ENCODE measurements at places on chromosomes 12 and 14. TPM values are rescaled to one million over a fixed set of nuclear protein-coding genes. Genes with fewer than 3 reads are reported as not detected.

TGM1 gene
- total RNA-seq: 13.2 TPM

DICER1 gene
- 92.0 TPM for total RNA-seq

ADGRD1 gene
- total RNA-seq: 224 TPM

TCL1B gene
- not detected for total RNA-seq

GNB3 gene
- total RNA-seq: 7.1 TPM

AVPR1A gene
- total RNA-seq: 3.9 TPM

KRT72 gene
- total RNA-seq: 0.18 TPM

SERPINA6 gene
- not detected for total RNA-seq

C14orf132 gene
- 18.7 TPM for total RNA-seq

A2ML1 gene
- total RNA-seq: 13.6 TPM

MGAT4C gene
- total RNA-seq: 0.71 TPM

NDRG2 gene
- 398 TPM for total RNA-seq

AKAP5 gene
- 0.36 TPM for total RNA-seq

PMCH gene
- total RNA-seq: not detected

CLEC1B gene
- not detected for total RNA-seq

TOMM20L gene
- not detected for total RNA-seq

ASB8 gene
- 36.0 TPM for total RNA-seq
